Stimulated activated CD8-positive, alpha-beta memory T cell treated with anti-CD3 and anti-CD28 coated beads, Interleukin-7, amount 100 ng/mL, for 4 hours (primary cell): ENCODE measurements at places on chromosomes 2 and 18.

GRCh38 chr2:236351966-236352525 lies 87.8 kb upstream of the ASB18 start:
- no peak for DNase-seq

DNA sequence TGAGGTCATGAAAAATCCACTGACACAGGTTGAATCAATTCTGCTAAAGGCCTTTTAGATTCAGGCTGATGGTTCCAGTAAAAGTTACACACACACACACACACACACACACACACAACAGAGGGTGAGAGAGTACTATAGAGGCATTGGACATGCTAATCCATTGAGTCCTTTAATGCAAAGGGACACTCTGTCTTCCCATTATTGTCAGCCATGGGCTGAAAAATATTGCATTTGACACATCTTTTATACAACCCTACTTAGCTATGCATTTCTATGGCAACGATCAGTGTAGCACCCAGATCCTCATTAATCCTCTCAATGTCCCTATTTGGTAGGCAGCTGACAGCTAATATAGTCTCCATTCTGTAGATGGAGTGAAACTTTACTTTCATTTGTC lies 440.8 kb upstream of the RGPD4 start:
- DNase-seq = no peak

- no peak for DNase-seq
These were observed 39.5 kb downstream of the INO80C start for GRCh38 chr18:35458271-35458670.

GRCh38 chr2:54691445-54692135 lies 31.9 kb upstream of the EML6 start:
- no peak for DNase-seq

GRCh38 chr18:56568986-56569385 lies 69.4 kb downstream of the TXNL1 start:
- no peak for DNase-seq

GRCh38 chr2:205505371-205505770 lies 176.9 kb upstream of the NRP2 start:
- DNase-seq = no peak

DNA sequence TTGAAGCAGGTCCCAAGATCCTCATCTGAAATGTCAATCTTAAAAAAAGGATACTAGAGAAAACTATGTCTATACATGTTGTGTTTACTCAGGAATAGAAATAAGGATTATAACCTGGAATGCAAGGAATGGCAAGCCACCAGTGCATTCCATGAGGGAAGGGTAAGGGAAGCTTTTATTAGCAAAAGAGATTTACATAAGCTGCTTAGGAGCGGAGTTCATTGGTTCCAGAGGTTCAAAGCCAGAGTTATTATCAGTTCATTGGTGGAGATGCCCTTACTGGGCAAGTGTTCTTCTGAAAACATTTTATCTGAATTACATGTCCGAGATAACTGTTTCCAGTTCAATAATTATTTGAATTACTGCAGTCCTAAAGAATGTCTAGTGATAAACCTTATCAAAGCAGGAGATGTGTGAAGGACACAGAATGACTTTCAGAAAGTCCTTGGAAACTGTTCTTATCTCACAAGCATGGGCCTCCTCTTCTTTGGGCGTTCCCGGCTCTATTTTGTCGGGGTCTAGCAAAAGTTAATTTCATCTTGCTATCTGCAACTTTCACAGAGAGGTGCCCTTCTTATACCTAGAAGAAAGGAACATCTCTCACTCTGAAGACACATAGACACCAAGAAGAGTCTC lies 23.5 kb downstream of the COMMD1 start:
- DNase-seq = no peak

- no peak for DNase-seq
These were observed 784.8 kb upstream of the CDH2 start for GRCh38 chr18:28961669-28962228.

DNA sequence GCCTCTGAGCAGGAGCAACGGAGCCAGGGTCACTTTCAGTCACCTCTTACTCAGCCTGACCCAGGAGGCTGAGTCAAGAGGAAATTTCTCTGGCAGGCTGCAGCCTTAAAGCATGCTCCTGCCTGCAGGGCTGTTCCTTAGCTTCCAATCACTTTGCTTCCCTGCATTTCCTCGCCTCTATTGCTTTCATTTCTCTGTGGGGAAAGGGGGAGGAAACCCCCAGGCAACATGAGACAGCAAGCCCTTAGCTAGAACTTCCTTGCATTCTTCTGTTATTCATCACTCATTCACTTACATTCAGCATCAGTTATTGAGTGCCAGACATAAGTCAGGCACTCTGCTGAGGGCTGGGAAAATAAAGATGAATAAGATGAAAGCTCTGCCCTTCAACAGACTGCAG lies 13.0 kb downstream of the XDH start:
- no peak for DNase-seq

- DNase-seq = no peak
These were observed 142.3 kb upstream of the ITGA6 start for GRCh38 chr2:172285010-172285621.

DNA sequence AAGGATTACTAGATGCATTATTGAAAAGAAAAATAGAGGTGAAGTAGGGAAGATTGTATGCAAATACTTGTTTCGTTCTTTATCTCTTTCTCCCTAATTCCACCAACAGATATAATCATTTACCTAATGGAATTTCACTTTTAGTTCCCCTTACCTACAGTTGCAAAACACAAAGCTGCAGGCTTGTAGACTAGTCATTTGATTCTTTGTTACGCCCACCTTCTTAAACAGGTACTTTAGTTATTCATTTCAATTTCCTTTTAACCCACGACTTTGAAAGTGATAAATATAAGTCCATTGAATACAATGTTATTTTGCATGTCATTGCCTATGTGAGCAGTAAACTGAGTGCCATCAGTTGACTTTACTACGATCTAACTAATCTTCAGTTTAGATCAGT lies 3.9 kb upstream of the HRH4 start:
- no peak for DNase-seq

DNA sequence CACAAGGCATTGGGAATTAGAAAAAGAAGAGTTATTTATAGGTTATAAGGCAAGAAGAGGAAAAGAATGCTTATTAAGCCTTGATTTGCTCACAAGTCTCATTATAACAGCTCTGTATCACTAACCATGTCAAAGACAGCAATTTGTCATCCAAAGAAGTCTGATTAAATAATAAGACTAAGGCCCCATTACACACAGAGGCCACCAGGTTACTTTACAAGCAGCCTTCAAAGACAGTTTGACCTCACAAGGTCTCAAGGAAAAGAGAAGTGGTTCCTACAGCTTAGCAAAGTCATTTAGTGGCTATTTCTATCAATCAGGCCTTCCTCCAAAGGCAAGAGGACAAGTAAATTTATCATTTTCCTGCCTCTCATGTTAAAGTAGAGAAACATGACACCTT lies 188.5 kb downstream of the MBD2 start:
- no peak for DNase-seq

- no peak for DNase-seq
These were observed 710.0 kb upstream of the ID2 start for GRCh38 chr2:7971841-7972240.

GRCh38 chr2:156396126-156396525 lies 40.1 kb upstream of the GPD2 start:
- DNase-seq = no peak

GRCh38 chr2:29923110-29923721 lies 1.8 kb upstream of the ALK start:
- no peak for DNase-seq

DNA sequence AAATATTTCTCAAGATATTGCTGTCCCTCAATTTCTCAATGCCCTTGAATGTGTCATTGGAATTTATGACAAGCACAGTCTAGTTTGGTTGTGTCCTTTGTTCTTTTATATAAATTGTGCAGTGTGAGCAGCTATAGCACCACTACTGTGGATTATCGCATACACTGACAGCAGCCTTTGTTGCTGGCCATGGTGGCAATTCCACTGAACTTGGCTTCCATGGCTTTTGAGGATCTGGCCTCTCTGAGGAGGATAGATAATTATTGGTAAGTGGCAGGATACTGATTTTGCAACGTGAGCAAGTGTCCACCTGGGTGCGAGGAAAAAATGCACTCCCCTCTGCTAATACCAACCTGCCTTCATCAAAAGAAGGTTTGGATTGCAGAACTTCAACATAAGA lies 84.0 kb downstream of the RDH14 start:
- DNase-seq = no peak

- no peak for DNase-seq
These were observed 59.2 kb downstream of the CCDC141 start for GRCh38 chr2:178990533-178991241.

- DNase-seq = no peak
These were observed 31.6 kb downstream of the INPP5D start for GRCh38 chr2:233091595-233092375.

GRCh38 chr2:189783451-189783926 lies 650 bp downstream of the ORMDL1 start:
- DNase-seq = no peak

GRCh38 chr2:104434966-104435365 lies 418.9 kb upstream of the POU3F3 start:
- DNase-seq = no peak

DNA sequence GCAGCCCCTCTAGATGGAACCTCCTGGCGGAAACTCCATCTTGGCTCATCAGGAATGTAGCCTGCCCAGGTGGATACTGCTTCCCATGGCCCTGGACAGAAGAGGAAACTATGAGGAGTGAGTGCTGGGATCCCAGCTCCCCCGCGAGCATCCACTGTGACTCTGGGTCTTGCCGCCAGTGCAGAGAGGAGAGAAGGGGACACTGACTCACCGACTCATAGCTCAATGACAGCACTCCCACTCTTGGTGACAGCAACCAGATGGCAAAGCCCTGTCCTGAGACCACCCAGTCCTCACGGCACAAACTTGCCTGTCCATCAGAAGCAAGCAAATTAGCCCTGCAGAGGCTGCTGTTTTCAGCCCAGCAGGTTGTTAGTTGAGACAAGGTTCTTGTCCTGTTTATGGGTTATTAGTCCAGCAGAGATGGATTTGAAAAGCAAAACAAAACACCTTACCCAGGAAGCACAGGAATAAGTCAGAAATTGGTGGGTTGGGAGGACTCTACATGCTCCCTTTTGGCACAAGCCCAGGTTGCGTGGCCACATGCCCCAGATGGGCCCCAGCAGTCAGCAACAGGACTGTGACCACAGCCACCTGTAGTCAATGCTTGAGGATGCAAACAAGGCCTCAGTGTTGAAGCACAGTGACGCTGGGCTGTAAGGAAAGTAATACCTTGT lies 111.5 kb upstream of the GLI2 start:
- DNase-seq = no peak

- DNase-seq = no peak
These were observed 146.0 kb upstream of the SOX11 start for GRCh38 chr2:5546181-5546580.

DNA sequence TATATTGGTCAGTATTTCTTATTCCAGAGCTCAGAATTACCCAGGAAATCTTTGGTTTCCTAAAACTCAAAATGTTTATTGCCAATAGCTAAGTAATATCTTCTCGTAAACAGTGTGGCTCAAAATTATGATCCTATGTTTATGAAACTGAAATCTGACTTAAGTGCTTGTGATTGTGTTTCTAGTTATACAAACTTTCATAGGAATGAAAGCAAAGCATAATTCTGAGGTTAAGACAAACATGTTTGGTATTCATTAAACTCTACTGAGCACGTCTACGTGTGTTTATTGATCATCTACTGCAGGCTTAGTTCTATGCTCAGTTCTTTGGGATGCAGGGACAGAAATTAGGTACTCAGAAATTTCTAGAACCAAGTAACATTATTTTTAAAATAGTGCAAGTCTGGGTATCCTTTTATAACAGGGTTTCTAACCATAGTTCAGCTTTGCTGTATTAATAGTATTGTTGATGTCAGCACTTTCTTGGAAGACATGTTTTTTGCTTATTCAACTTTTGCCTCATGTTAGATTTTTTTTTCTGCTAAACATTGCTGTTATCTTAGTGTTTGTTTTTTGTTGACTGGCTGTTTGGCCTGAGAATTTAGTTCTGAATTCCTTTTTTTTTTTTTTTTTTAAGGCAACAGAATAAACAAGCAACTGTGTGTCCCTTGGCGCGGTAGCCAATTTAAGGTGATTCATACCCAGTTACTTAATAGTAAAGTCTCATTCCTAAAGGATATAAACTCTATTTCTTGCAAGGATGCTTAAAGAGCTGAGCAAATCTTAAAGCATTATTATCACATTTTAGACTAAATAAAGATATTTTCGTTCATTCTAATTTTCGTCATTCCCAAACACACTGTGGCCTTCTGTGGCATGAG lies 31.3 kb downstream of the PTPRM start:
- no peak for DNase-seq

GRCh38 chr2:62740221-62740620 lies 34.7 kb downstream of the EHBP1 start:
- DNase-seq = no peak

- no peak for DNase-seq
These were observed 99.4 kb upstream of the EPHA4 start for GRCh38 chr2:221671515-221671914.

- no peak for DNase-seq
These were observed 82.2 kb upstream of the SLC1A4 start for GRCh38 chr2:64906853-64907536.

DNA sequence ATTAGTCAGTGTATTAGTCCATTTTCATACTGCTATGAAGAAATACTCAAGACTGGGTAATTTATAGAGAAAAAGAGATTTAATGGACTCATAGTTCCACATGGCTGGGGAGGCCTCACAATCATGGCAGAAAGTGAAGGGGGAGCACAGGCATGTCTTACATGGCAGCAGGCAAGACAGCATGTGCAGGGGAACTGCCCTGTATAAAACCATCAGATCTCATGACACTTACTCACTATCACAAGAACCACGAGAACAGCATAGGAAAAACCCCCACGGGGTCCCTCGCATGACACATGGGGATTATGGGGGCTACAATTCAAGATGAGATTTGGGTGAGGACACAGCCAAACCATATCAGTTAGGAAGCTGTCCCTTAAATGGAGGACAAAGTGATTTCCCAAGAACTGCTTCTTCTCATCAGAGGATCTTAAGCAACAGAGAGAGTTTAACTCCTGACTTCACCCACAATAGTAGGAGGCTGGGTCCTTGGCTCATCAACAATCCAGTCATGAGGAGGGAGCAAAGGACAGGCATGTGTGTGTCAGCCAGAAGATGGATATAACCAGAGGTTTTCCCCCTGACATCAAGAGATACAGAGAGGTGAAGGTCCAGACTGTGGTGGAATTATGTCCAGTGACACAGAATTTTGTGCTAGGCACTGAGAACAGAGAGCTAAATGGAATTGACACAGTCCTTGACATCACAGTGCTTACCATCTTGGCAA lies 203.8 kb upstream of the SH3BP4 start:
- no peak for DNase-seq

- no peak for DNase-seq
These were observed 1629.7 kb upstream of the TMEFF2 start for GRCh38 chr2:193824474-193824873.

DNA sequence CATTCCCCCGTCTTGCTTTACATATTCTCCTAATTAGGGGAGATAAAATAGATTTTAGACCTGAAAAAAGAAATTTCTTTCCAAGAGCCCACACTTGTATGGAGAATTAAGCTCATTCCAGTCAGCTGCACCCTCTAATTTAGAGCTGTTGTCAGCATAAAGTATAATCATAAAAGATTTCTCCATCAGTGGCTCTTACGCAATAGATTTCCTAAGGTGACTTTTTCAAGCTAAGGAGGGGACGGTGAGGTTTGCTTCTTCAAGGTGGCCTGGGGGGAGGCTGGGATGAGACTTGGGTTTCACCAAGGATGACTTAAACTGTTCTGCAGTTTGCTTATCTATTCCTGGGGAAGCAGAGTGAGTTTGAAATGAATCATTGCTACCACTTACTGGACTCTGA lies 426.2 kb downstream of the NBAS start:
- no peak for DNase-seq
